T-helper 17 cell (primary cell): ENCODE measurements at places on chromosomes 2 and 18.

GRCh38 chr2:37301408-37301807 is 23.2 kb downstream of the PRKD3 start:
- no peak for DNase-seq

GRCh38 chr2:237465515-237466148 is 21.4 kb upstream of the MLPH start:
- DNase-seq: no peak

GRCh38 chr2:675982-676646 is 1.1 kb downstream of the TMEM18 start:
- peak; percentile 58 for DNase-seq

GRCh38 chr2:98663511-98664090 is 55.2 kb downstream of the UNC50 start:
- DNase-seq: no peak

DNA sequence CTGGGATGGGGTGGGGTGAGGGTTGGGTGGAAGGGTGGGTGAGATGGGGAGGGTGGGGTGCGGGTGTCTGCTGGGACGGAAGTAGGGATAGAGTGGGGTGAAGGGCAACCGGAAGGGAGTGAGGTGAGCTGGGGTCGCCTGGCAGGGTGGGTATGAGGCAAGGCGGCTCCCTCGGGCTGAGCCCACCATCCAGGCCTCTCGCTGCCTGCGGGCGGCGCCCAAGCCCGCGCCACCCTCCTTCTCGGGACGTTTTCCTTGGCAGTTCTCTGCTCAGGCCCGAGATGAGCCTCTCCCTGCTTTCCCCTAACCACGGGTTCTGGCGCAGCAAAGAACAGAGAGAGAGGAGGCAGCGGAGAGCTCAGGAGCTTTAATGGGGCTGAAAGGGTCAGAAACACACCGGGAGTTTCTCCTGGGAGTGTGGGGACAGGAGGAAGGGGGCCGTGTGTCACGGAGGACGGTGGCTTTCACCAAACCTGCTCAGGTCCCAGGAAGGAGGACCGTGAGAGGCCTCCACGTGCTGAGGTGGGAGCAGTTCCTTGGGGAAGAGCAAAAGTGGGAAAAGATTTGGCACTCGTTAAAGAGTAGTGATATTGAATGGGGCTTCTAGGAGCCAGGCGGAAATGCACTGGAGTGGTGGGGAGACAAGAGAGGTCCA is 4.1 kb downstream of the FEV start:
- DNase-seq: no peak

DNA sequence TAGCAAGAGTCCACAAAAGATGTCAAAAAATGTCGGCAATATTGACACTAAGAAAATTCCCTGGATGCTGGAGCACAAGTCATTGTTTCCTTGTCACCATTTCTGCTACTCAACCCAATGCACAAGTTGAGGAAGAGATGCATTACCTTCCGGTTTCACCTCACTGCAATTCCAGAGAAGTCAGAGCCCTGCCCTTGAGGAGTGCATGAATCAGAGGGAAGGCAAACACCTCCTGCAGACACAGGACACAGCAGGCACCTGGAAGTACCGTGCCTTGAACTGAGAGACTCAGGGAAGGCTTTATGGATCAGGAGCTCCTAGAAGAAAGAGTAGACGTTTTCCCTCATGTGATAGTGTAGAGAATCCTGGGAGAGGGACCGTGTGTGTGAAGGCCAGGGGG is 62.7 kb upstream of the ARL4C start:
- DNase-seq: no peak

DNA sequence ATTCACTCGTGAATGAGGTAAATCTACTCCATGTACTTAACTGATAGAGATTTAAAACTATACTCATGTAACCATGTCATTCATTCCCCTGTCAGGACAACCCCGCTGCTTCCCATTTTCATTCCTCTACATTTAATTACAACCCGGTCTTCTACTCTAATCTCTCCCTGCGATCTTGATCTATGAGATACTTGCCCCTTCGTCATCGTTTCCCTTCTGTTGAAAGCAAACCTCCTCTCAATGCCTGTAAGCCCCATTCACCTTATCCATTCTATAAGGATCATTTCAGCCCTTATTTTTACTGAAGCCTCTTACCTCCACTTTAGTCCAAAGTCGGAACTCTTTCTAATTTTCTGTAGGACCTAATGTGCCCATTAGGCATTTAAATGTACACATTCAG is 492.6 kb downstream of the DPP10 start:
- DNase-seq: no peak

DNA sequence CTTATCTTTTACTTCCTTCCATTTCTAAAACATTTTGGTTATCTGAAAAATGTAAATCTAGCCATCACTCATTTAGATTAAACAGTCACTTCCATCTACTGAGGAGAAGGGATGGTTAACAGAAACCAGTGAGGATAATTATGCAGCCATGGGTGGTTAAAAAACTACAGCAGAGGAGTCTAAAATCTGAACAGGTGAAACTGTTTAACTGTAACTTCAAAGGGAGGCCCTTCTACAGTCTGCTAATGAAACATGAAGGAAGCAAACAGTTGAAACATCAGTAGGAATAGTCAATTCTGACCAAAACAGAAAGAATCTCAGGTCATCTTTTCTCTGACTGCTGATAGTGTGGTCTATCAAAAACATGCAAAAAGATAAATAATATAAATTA is 71.0 kb downstream of the DTNB start:
- no peak for DNase-seq

- DNase-seq: no peak
These were observed 427.7 kb upstream of the LYPD1 start for GRCh38 chr2:133097666-133098065.

GRCh38 chr2:215120401-215120800 is 18.0 kb downstream of the ABCA12 start:
- DNase-seq: no peak

DNA sequence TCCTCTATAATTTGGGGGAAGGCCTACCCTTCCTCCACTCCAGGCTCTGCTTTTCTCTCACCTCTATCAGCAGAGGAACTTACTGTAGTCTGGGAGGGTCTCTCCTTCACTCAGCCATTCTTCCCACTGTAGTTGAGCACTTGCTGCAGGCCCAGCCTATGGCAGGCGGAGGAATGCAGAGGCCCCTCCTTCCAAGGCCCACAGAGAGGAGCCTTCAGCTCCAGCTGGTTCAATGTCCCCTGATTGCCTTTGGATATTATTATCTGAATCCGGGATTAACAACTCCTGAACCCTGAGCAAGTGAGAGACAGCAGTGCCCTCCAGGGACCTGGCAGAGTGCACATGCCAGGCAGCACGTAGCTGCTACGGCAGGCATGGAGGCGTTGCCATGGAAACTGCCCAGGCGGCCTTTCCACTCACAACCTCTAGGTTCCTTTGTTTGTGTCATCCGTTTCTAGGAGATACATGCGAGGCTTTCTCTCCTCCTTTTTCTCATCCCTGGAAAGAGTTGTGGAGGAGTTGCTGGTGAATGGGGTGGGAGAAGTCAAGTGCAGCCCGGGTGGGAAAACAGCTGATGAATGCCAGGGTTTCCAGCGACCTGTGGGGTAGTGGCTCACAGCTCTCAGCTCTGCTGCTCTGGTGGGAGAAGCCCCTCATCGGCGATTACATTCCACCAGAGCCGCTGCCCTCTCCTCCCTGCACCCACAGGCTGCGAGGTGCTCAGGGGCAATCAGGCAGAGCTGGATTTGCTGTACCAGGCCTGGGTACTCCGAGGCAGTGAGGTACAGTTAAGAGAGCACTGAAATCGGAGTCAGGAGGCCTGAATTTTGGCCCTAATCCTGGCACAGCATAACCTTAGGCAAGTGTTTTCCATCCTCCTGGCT is 55.3 kb upstream of the HK2 start:
- no peak for DNase-seq

DNA sequence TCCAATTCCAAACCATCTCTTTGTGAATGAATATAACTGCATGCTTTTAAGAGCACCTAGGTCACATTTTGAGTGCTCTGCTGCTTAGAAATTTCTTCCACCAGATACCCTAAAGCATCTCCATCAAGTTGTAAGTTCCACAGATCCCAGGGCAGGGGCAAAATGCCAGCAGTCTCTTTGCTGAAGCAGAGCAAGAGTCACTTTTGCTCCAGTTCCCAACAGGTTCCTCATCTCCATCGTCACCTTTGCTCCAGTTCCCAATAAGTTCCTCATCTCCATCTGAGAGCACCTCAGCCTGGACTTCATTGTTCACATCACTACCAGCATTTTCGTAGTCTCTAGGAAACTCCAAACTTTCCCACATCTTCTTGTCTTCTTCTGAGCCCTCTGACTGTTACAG is 116.7 kb upstream of the ALKAL2 start:
- no peak for DNase-seq
